Naive B cell (primary cell): ENCODE measurements at places on chromosomes 2 and 18. TPM values are rescaled to one million over a fixed set of nuclear protein-coding genes. Genes with fewer than 3 reads are reported as not detected.

GRCh38 chr2:64972876-64973275, 16.3 kb upstream of the SLC1A4 start:
- DNase-seq = no peak

PDE11A gene
- not detected for polyA plus RNA-seq

SERPINB4 gene
- not detected for polyA plus RNA-seq

DNA sequence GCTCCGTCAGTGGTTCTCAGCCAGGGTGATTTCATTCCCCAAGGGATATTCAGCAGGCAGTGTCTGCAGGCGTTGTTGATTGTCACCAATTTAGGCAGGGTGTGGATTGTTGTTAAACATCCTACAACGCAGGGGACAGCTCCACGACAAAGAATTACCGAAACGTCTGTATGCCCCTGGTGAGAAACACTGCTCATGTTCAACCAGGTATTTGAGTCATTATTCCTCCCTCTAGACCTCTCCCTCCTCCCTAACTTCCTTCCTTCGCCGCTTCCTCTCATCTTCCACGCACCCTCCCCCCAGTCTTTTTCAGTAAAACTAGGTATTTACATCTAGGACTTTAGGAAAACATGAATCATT, 50.8 kb downstream of the NCK2 start:
- no peak for DNase-seq

GRCh38 chr2:203625701-203626100, 80.7 kb upstream of the CD28 start:
- no peak for DNase-seq

GRCh38 chr2:137938204-137938603, 26.1 kb upstream of the HNMT start:
- no peak for DNase-seq

DNA sequence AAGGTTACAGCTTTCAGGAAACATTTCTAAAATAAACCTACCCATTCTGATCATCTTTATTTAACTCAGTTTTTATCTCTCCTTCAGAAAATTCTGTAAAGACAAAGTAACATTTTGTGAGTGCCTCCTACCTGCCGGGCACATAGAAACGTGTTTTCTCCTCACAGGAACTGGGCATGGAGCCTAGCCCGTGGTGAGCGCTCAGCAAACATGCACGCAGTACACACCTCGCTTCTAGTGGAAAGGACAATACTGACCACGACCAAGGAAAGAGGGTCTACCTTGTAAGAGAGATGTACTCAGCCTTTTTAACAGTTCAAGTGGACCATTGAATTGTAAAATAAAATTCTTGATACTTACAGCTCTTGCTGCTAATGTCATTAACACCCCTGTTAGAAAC, 24.8 kb upstream of the KIDINS220 start:
- DNase-seq = no peak

GALR1 gene
- not detected for polyA plus RNA-seq

TEX44 gene
- polyA plus RNA-seq = not detected

GRCh38 chr18:25225151-25225550, 126.8 kb downstream of the ZNF521 start:
- no peak for DNase-seq

DNA sequence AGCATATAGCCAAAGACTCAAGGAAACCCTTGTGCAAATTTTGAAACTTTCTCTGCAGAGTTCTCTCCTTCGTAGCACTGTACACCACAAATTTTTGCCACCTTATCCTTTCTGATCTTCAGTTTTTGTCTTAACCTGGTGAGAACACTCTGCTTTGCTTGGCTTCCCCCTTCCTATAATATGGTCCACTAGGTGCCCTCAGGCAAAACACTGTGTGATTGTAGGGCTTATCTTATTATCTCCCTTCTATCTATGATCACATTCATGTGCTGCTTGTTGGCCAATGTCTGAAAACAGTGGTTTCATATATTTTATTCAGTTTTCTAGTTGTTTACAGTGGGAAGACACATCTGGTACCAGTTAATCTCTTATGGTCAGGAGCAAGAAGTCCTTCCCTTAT, 111.1 kb downstream of the MTX2 start:
- no peak for DNase-seq

CTNNA2 gene
- polyA plus RNA-seq = not detected

DNA sequence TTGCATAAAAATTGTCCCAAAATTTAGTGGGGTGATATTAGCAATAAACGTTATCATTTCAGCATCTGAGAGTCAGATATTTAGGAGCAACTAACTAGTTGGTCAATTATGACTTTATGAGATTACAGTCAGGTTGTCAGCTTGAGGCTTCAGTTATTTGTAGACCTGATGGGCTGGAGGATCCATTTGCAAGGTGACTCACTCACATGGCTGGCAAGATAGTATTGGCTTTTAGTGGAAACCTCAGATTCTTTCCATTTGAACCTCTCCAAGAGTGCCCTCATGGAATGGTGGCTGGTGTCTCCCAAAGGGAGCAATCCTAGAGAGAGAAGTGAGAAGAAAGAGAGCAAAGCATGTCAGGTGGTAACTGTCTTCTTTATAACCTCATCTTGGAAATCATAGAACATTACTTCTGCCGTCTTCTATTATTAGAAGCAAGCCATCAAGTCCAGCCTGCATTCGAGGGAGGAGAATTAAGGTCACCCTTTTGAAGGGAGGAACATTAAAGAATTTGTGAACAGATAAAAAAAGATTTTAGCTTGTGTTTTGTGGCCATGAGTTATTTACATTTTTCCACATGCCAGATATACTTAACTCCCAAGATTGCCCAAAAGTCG, 92.5 kb downstream of the HAUS1 start:
- DNase-seq = no peak

SRD5A2 gene
- not detected for polyA plus RNA-seq

GRCh38 chr2:240196716-240197461, 56.4 kb upstream of the OTOS start:
- no peak for DNase-seq

PTH2R gene
- 0.35 TPM for polyA plus RNA-seq

GRCh38 chr2:61471905-61472805, 1.3 kb upstream of the USP34 start:
- no peak for DNase-seq

GRCh38 chr18:13726972-13727331, 479 bp downstream of the RNMT start:
- no peak for DNase-seq

DCDC2C gene
- polyA plus RNA-seq = not detected
